ENCODE measurements at places on chromosomes 11 and 22. TPM values are rescaled to one million over a fixed set of nuclear protein-coding genes. Genes with fewer than 3 reads are reported as not detected.

Gene FXYD6
- polyA plus RNA-seq = 186 TPM

Gene HTATIP2
- 46.1 TPM for polyA plus RNA-seq

Gene RIMBP3C
- 14.4 TPM for polyA plus RNA-seq

Gene CASTOR1
- polyA plus RNA-seq = 32.8 TPM

Gene TRIM29
- polyA plus RNA-seq = 18.2 TPM

Gene CTSD
- 486 TPM for polyA plus RNA-seq

Gene SERHL2
- polyA plus RNA-seq = 11.3 TPM

Gene TBX10
- not detected for polyA plus RNA-seq

Gene CD3D
- 7.2 TPM for polyA plus RNA-seq

Gene OR52J3
- polyA plus RNA-seq = not detected

Gene NELL1
- 7.0 TPM for polyA plus RNA-seq

Gene SCN4B
- 4.9 TPM for polyA plus RNA-seq

Gene NECTIN1
- 5.4 TPM for polyA plus RNA-seq

Gene SCGB1D2
- 2.8 TPM for polyA plus RNA-seq

Gene TMPRSS5
- polyA plus RNA-seq = 1.4 TPM

Gene APOL4
- 4.3 TPM for polyA plus RNA-seq

Gene HBG2
- not detected for polyA plus RNA-seq

Gene P2RX3
- polyA plus RNA-seq = 8.5 TPM

Gene UPK3A
- not detected for polyA plus RNA-seq

Gene BACE1-AS
- 11.2 TPM for polyA plus RNA-seq

Gene OR8G5
- 5.7 TPM for polyA plus RNA-seq
